Stimulated activated CD4-positive, alpha-beta T cell treated with anti-CD3 and anti-CD28 coated beads, Interleukin-1b, Interleukin-23, amount 100 ng/mL, for 24 hours (primary cell): ENCODE measurements at places on chromosomes 2 and 18.

- DNase-seq: no peak
Observed at GRCh38 chr2:9844576-9844975, 1.3 kb downstream of the TAF1B start.

DNA sequence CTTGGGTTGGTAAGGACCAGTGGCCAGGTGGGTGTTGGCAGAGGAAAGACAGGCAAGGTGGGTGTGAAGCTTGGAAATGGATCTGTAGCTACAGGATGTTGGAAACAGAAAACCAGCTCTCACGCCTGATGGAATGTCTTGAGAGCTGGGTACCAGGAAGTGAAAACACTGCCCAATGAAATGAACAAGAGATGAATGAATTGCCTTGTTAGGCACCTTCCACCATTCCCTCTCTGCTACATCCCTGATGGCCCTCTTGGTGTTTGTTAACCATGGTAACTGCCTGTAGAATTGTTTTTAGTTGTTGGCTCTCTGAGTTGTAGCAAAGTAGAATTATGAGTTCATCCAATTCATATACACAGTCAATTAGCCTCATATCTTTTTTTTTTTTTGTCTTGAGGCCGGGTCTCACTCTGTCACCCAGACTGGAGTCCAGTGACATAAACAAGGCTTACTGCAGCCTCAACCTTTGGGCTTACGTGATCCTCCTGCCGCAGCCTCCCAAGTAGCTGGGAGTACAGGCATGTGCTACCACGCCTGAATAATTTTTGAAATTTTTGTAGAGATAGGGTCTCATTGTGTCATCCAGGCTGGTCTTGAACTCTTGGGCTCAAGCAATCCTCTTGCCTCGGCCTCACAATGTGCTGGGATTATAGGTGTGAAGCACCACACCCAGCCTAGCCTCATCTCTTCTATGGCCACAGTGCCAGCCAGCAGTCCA, 9.5 kb downstream of the KCMF1 start:
- DNase-seq: no peak

DNA sequence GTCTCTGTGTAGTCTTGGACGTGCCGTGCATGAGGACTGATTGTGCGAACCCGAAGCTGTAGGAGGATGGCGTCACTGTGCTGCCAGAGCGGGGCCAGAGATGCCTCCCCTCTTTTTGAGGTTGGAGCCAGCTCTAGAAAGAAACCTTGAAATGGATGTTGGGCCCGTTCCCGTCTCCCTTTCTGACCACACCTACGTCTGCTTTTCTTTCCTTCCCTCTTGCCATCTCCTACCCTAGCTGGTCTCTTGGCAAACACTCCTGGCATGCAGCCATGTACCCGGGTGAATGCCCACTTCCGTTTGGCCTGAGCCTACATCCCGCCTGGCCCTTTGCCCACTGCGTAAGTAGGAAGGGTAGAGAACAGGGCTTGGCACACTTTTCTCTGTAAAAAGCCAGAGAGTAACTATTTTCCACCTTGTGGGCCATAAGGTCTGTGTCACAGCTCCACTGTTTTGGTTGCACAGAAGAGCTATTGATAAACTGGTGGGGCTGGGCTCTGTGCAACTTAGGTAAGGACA, 37.4 kb downstream of the SH3BP4 start:
- DNase-seq: no peak

- DNase-seq: no peak
Observed at GRCh38 chr2:111691164-111691875, 192.7 kb downstream of the ANAPC1 start.

- DNase-seq: no peak
Observed at GRCh38 chr2:142883526-142883925, 6.1 kb downstream of the KYNU start.

GRCh38 chr2:86596118-86596517, 27.5 kb downstream of the RNF103 start:
- no peak for DNase-seq

GRCh38 chr18:72762515-72763122, 105.2 kb downstream of the NETO1 start:
- no peak for DNase-seq

- DNase-seq: no peak
Observed at GRCh38 chr18:59024829-59025228, 114.9 kb upstream of the SEC11C start.

- DNase-seq: no peak
Observed at GRCh38 chr2:58852243-58852642, 611.1 kb upstream of the FANCL start.
